ENCODE measurements at places on chromosomes 11 and 22.

DNA sequence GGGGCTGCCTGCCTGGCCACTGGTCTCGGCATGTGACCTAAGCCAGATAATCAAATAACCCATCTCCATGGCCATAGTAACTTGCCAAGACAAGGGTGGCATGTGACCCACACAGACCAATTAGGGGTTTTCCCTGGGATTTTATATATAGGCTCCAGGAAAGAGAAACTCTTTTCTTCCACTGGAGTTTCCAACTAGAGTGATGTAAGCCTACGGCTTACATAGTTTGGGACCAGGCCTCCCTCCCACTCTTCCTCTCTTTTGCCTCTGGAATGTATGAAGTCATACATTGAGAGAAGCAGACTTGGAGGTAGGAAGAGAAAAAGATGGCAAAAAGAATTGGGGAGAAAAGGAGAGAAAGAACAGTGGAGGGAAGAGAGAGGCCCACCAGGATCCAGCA, 84.6 kb upstream of the LDLRAD3 start:
- no peak for DNase-seq

- no peak for DNase-seq
Measured at GRCh38 chr11:34425867-34426266, 12.9 kb upstream of the CAT start.

DNA sequence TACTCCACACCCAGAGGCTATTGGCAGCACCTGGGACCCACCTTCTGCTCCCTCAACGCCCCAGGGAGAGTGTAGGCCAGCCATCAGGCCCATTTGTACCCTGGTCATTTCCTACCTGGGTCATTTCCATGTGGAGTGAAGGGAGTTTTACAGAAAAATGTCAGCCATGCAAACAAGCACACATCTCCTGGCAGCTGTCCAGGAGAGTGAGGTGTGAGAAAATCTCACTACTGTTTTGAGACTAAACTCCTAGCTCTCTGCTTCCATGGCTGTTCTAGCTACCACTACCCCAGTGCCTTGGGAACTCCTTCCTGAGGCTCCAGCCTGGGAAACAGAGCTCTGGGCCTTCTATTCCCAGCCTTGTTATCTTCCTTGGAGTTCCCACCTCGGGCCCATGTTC, 2.8 kb upstream of the TMPRSS13 start:
- no peak for DNase-seq

GRCh38 chr11:68545796-68546195, 85.2 kb downstream of the PPP6R3 start:
- no peak for DNase-seq

GRCh38 chr22:45600790-45601730, 70.6 kb upstream of the ATXN10 start:
- no peak for DNase-seq

GRCh38 chr11:64041846-64042245, 6.1 kb downstream of the FLRT1 start:
- no peak for DNase-seq

DNA sequence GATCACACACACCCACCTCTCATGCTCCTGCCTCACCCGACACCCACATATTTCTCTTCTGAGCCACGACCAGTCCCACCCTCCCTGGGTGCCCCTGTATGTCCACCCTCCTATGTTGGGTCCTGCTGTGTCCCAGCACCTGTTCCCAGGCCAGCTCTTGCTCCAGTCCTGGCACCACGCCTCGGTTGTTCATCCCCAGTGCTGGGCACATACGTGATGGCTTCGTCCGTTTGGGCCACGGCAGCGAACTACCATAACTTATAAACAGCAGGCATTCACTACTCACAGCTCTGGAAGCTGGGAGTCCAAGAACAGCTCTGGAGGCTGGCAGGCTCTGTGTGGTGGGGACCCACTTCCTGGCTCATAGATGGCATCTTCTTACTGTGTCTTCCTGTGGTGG, 116.9 kb downstream of the BRD1 start:
- no peak for DNase-seq

DNA sequence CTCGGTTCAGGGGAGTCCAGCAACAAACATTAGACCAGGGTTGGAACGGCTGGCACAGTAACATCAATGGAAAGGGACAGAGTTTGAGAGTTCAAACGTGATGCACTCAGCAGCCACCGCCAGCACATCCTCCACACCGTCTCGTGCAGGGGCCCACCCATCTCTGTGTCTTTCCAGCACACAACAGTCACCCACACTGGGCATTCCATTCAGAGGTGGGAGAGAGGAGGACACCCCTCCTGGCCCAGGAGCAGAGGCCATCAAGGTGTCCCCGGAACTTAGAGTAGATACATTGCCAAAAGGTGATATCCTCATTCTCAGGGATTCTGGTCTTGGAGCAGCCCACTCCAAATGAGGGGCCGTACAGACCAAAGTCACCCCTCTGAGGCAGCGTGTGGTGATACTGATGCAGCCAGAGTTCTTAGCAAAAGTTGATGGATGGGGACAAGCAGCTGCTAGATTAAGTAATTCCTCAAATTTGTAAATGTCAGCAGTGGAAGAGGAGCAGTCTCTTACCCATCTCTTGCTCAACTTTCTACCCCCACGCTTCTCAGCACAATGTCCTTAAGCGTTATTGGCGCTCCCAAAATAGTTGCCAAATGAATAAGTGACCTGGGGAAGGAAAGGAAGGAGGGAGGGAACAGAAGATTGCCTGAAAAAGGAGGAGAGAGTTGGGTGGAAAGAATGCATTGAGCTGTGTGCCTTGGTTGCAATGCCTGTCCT, 5.5 kb downstream of the SNAP29 start:
- no peak for DNase-seq

DNA sequence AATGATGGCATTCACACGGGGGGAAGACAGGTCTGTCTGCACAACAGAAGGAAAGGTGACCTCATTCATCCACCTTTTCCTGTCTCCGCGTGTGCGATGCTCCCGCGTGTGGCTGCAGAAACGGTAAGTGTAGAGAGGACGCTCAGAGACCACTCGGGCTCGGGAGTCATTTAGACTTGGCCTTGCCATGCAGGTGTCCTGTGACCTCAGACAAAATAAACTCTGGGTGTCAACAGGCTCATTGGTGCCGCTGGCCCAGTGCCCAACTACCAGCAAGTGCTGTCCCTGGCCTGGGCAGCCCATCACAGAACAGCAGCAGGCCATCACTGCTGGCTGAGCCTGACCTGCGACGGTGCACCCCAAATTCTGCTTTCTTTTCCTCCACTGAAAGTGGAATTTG, 48.1 kb upstream of the ARFGAP3 start:
- peak; percentile 1 for DNase-seq

GRCh38 chr11:130077671-130078070, 8.0 kb downstream of the APLP2 start:
- DNase-seq: no peak

DNA sequence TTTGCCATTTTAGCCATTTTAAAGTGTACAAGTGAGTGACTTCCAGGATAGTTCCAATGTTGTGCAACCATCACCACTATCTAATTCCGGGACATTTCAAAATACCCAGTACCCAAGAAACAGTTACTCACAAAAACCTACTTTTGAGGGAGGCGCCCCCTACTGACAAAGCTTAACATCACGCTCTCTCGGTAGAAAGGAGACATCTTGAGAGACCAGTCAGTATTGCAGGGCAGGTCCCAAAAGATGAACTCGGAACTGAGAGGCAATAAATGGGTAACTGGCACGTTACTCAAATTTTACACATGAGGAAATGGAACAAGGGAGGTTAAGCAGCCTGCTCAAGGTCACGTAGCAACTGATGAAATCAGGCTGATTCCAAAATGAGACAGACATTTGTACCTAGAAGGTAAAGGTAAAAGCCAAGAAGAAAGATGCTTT, 50.0 kb upstream of the POU2AF1 start:
- peak; percentile 44 for DNase-seq

Measured in NCI-H2081 (cell line).